ENCODE measurements at places on chromosomes 3 and 15. TPM values are rescaled to one million over a fixed set of nuclear protein-coding genes. Genes with fewer than 3 reads are reported as not detected.

DNA sequence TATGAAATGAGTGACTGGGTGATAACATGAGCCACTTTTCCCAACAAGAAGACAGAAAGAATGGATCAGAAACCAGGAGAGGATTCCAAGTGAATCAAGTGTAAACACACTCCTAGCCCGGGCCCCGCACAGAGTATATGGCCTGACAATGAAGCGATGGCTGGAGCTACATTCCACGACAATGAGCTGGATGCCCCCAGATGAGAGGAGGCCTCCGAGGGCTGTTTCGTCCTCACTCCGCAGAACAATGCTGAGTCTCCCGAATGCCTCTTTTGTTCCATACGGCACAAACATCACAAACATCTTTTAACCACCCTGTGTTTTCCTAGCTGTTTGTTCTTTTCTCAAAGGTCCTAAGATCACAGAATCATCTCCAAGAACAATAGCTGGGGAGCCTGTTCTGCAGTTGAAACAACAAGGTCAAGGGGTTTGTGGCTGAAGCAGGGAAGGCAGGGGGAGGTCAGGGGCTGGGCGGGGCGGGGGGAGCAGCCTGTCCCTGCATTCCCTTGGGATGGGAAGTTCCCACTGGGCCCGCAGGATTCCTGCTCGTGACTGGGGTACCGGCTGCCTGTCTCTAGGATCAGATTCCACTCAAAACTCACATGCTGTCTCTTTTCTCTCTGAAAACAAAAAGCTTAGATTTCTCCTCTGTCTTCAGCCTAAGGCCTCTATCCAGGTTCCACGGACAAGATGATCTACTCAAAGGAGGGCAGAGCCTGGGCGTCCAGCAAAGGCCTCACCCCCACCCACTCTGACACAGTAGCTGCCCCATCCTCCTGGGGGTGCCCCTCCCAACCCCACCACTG, 151.3 kb downstream of the XXYLT1 start:
- DNase-seq, result no peak

- no peak for DNase-seq
These were observed 38.4 kb downstream of the PGPEP1L start for GRCh38 chr15:98969126-98969735.

GRCh38 chr15:31236184-31237042, 90.2 kb upstream of the KLF13 start:
- no peak for DNase-seq

GRCh38 chr15:93250950-93251349, 161.9 kb upstream of the RGMA start:
- DNase-seq, result no peak

DNA sequence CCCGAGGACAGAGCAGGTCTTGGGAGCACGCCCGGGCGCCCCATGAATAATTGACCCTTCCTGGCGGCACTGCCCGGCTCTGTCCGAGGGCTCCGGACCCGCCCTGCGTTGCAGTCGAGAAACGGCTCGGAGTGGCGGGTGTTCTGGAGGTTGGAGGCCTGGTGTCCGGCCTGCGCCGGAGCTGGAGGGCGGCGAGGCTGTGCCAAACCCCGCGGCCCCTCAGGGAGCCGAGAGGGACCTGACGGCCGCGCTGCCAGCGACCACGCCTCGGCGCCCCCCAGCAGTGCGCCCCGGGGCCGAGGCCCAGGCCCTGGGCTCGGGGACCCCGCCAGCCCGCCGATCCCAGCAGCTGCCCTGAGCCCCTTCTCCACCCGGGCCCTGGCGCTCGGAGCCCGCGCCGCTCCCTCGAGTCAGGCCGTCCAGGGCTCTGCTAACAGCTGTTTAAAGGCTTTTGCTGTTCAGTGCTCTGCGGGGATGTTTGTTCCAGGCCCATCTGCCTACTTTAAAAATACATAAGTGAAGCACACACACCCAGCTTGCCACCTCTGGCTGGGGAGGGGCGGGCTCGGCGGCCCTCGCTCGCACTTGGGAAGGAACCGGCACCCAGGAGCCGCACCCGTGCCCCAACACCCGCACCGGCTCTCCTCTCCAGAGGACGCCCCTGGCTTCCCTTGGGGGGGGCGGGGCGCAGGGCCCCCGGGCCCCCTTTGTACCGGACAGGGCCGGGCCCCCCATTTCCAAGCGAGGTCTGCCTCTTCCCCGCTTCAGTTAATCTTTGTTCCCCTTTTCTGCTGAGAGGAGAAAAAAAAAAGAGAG, 730 bp upstream of the ZNF710 start:
- DNase-seq, result peak; percentile 33

GRCh38 chr15:85280203-85280602, 100.2 kb upstream of the AKAP13 start:
- DNase-seq, result no peak

GRCh38 chr3:153963012-153963411, 158.2 kb upstream of the ARHGEF26 start:
- DNase-seq, result no peak

GRCh38 chr15:74454764-74455500, 6.0 kb downstream of the UBL7 start:
- no peak for DNase-seq

DNA sequence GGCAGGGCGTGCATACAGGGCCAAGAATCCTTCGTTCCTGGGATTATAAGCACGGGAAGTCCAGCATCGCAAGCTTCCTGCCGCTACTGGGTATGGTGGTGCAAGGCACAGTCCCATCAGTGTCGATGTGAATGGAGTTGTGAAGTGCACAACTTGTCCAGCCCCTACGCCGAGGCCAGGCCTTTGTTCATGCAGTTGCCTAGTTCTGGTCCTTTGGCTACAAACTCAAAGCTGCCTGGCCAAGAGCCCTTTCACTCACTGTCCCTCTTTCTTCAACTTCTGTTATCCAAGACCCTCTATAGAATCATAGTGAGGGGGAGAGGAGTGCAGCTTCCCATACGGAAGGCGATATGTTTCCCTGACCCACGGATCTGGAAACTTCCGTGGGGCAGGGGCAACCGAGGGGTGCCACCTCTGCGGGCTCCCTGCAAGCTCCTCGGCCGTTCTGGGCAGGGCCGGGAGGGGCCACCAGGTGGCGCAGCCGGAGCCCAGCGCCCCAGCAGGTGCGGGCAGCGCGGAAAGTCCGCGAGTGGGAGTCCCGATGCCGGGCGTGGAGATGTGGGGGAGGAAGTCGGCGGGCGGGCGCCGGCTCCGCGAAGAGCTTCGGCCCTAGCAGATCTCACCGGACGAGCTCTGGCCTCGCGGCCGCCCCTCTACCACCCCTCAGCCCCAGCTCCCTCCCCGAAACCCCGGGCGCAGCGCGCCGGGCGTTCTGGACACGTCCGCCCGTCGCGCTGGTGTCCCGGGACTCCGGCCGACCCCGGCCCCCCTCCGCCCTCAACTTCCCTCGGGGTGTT, 693 bp downstream of the RASGRP1 start:
- DNase-seq, result peak; percentile 59

- DNase-seq, result no peak
These were observed 39.1 kb downstream of the TKT start for GRCh38 chr3:53216723-53217122.

DNA sequence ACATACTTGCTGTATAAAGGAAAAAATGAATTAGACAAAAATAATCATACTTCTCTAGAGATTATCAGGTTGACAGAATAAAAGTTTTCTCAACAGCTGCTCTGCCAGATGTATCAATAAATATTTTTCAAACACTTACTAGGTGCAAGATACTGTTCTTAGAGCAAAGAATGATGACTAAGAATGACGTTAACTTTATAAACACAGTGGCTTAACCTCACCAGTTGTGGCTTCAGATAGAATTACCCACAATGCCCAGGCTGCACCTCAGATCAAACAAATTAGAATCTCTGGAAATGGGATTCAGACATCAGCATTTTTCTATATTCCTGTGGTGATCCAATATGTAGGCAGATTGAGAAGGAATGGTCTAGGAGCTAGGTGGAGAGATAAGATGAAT, 422.4 kb upstream of the ATP11B start:
- no peak for DNase-seq

DNA sequence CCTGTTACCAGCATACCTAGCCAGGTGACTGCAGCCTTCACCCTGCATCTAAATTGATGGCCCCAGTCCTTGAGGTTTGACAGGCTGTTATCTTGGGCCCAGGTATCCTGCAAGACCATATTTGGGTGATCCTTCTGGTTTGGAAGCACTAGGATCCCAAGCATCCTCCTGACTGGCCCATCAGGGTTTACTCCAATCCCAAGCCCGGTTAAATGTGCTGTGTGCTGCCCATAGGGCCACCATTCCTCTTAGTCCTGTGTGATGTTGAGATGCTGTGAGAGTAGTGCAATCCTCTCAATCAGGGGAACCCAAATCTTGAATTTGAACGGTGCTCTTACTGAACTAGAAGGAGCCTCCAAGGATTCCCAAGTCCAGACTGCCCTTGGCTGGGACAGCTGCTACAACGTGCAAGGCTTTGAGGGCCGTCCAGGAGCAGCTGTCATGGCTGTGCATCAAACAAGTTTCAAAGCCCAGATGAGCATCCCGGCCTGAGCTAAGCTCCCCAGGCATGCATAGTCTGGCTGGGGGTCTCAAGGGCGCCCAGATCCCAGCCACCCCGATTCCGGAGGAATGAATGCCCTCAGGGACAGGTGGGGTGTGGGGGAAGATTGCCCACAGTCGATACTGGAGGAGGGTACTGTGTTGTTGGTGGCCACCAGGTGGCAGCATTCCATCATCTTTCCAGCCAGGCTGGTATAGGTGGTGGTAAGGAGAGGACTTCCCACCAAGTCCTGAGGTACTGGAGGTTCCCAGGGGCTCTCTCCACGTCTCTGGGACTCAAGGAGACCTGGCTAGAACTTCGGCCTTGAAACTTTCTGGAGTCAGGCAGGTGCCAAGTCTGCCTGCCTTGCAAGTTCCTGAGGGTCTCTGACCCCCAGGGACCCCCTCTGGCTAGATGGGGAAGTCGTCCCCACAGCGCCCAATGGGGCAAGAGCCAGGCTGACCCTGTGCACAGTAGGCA, 32.6 kb downstream of the RBM5 start:
- DNase-seq, result peak; percentile 83

DNA sequence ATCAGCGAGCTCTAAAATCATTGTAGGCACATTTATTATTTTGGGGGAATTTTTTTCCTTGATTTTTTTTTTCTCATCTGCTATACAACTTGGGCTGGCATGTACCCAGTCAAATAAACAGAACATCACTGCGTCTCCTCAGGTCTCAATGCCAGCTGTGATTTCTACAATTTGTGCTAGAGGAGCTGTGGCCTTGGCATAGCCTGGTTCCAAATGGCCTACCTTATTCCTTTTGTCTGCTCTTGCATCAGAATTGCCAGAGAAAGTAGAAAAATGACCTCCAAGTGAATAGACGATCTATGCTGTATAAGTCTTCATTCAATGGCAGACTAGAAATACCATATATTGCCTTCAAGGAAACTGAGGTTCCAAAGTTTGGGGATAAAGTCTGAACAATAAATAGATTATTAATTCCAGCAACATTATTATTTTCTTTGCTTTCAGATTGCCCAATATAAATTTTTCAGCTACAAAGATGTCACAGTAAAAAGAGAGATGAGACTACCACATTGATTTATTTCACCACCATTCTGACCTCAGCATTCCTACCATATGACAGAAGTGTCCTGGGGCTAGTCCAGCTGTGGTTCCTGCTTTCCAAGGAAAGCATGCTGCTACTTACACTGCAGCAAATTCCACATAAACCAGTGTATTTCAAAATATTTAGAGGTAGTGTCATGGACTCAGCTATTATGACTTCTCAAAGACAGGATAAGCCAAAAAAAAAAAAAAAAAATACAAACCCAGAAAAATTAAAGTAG, 493.9 kb upstream of the ZNF385D start:
- DNase-seq, result peak; percentile 81

- DNase-seq, result no peak
These were observed 51.9 kb downstream of the GOLM2 start for GRCh38 chr15:44340410-44340809.

GRCh38 chr3:167754049-167754448, 18.5 kb downstream of the SERPINI1 start:
- no peak for DNase-seq

The CCDC191 gene
- polyA plus RNA-seq, result not detected

The ANKRD63 gene
- polyA plus RNA-seq, result not detected

The ROBO2 gene
- 4.9 TPM for polyA plus RNA-seq

The DPH6 gene
- polyA plus RNA-seq, result 18.9 TPM

The LMAN1L gene
- 0.19 TPM for polyA plus RNA-seq

The WDR93 gene
- 0.39 TPM for polyA plus RNA-seq
